ENCODE measurements at places on chromosomes 13 and 19.

GRCh38 chr13:60629158-60629557 is 232.1 kb downstream of the TDRD3 start:
- no peak for DNase-seq

GRCh38 chr19:57829316-57829715 is 783 bp upstream of the ZNF587B start:
- DNase-seq: no peak

- no peak for DNase-seq
Observed at GRCh38 chr19:10912619-10913018, 15.8 kb downstream of the YIPF2 start.

DNA sequence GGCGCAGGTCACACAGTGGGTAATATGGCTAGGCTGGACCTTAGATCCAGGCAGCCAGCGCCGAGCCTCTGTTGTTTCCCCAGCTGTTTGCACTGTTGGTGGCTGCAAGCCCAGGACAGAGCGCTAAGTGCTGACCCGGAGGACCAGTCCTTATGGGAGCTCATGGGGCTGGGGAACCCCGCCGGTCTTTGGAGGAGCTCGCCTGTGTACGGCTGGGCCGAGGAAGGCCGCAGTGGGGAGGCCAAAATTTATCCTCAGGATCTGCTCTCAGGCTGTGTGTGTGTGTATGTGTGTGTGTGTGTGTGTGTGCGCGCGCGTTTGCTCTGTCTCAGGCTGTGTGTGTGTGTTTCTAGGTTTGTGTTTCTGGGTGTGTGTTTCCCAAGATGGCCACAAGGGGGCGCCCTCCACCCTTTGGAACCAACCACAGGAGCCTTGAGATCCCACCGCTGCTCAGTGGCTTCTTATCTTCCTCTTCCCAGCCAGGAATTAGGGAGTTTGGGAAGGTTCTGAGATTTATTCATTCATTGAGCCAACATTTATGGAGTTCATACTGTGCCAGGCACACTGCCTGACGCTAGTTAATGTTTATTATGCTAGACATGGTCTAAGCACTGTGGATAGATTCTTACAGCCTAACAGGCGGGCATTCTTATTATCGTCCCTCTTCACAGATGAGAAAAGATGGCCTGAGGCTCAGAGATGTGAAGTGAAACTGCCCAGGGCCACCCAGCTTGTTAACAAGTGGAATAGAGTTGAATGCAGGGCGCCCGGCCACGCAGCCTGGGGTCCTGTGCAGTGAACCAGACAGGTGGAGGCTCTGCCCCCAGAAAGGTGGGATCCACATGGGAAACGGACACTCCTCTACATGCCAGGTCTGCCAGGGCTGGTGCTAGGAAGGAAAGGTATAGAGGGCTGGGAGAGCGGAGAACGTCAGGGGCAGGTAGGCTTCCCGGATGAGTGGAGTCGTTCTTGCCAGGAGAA is 13.0 kb downstream of the PGLYRP1 start:
- DNase-seq: peak; percentile 52

DNA sequence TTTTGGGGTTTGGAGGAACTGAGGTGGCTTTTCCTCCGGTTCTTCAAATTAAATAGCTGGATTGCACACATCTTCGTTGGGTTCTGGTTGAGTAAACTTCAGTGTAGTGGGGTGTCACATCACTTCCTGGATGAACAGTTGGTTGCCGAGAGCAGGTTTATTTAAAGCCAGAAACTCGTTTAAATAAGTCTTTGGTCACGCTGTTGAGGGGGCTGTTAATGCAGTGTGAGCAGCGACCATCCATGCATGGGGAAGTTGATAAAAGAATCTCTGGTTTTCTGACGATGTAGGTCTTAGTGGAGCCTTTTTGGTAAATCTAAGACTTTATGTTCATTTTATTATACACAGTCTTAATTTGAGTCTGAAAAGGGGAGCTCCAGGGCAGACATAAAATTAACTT is 351.2 kb upstream of the ARGLU1 start:
- DNase-seq: peak; percentile 30

GRCh38 chr19:15015946-15016542 is 33.2 kb upstream of the CASP14 start:
- DNase-seq: peak; percentile 20

- DNase-seq: no peak
Observed at GRCh38 chr19:5356428-5356827, 15.8 kb upstream of the PTPRS start.

DNA sequence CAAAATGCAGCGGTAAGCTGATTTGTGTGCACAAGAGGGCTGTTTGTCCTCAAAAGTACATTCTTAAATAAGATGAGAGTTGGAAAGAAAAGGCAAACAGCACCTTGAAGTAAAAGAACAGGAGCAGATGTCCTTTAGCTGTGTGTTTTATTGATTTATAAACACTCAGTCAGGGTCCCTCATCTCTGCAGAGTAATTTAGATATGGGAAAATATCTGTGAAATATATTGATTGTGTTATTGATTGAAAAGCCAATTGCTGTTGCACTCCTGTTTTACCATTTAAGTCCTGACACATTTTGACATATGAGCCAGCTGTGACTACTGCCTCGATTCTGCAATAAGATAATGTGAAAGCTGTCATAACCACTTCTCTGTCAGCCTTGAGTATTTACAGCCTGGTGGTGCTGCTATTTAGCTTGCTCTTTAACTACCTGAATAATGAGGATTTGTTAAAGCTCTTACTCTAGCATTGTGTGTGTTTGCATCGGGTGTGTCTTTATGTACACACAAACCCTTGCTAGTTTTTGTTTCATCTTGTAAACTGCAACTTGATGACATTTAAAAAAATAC is 550.1 kb downstream of the DACH1 start:
- no peak for DNase-seq

- no peak for DNase-seq
Observed at GRCh38 chr19:16206046-16206605, 8.4 kb downstream of the AP1M1 start.

DNA sequence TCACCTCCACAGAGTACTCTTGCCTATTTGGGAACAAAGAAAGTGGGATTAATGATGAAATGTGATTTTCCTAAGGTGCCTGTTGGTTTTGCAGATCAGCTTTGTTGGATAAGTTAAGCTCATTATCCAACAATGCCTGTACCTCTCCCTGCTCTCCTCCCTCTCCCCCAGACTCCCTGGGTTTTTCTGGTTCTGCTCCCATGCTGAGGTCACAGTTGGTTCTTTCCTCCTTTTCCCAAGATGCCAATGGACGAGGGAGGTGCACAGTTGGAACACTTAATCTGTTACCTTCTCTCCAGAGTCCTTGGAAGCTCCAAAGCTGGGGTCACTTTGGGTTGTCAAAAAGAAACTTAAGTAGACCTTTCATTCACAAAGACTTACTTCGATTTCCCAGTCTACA is 1.6 kb downstream of the OXGR1 start:
- no peak for DNase-seq

GRCh38 chr13:106520251-106521054 is 15.0 kb downstream of the EFNB2 start:
- no peak for DNase-seq

DNA sequence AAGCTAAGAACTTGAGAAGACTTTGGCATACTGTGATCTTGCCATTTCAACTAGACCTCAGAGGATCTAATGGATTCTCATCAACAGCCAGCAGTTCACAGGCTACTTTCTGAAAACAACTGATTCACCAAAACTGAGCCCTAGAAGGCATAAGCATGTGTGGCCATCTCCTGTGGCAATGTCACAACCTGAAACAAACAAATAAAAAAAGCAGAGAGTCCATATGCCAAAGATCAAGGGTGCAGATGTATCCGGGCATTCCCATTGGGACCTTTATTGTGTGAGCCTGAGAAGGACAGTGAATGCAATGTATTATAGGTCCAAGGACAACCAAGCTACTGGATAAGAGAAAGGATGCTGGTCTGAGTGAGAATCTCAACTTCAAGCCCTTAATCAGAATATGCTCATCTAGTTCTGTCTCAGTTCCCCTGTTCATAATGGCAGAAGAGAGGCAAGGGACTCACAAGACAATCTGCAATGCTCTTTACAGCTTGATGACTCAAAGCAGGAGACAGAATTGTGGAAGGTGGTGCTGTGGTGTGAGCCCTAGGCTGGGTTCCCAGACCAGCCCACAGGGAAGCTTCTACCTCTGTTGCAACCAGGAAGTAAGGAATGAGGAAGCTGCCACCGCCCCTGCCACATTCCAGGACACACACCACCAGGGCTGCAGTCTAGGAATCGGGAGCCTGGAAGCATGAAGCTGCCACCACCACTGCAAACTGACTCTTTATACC is 133.7 kb downstream of the RAP2A start:
- no peak for DNase-seq

Data from right kidney (tissue), 9 donors.